ENCODE measurements at places on chromosomes 4 and X.

GRCh38 chr4:85993641-85994040 is 366.2 kb downstream of the MAPK10 start:
- no peak for DNase-seq

DNA sequence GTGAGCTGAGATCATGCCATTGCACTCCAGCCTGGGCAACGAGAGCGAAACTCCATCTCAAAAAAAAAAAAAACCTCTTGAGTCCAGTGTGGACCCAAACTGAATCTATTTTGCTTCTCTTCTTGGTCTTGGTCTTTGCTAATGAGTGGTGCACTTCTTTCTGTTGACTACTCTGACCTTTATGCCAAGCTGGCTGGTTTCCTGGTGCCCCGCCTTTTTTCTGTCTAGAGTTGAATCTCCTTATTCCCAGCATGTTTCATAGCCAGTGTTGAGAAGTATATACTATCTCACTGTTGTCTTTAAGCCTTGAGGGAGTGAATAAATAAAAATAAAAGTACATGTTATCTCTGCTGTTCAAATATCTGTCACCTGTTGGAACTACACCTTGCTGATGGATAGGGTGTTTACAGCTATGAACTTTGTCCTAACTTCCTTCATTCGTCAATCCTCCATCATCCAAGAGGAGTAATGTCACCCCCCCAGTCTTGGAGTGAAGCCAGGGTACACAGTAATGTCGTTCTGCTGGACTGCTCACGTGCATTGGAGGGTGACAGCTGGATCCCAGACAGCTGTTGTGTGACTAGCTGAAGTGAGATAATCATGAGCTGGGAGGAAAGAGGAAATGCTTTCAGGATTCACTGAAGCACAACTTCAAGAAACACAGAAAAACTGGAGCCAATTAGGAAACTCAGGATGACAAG is 99.3 kb upstream of the PRKG2 start:
- DNase-seq, result no peak

- DNase-seq, result no peak
Observed at GRCh38 chr4:81751531-81752289, 280.0 kb upstream of the RASGEF1B start.

DNA sequence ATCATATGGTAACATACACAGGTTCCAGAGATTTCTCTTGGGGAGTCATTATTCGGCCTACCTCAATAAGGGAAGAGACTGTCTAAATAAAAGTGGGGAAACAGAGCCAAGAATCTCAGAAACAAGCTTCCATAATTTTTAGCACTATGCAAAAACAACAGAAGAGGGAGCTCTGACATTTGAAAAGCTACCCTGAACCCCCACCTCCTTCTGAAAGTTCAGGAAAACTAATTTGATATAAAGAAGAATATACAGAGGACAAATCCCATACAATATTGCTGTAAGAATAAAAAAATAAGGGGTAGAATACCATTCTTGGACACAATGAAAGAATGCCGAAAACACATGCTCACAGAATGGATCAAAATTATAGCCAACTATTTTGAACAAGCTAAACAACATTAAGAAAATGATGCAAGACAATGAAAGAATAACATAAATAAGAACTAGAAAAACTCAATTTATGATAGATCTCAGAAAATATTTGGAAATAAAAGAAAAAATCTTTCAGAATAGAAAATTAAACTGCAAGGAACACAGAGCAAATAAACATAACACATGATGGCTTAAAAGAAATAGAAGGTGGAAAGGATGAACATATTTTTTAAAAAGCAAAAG is 14.4 kb upstream of the ZNF41 start:
- no peak for DNase-seq

GRCh38 chrX:70973221-70973620 is 42.3 kb upstream of the SLC7A3 start:
- no peak for DNase-seq
